ENCODE measurements at places on chromosomes 16 and 17.

- DNase-seq = no peak
Measured at GRCh38 chr17:48639136-48639535, 13.0 kb upstream of the HOXB9 start.

GRCh38 chr16:11131706-11132105 lies 124.3 kb downstream of the SOCS1 start:
- peak; percentile 36 for DNase-seq

DNA sequence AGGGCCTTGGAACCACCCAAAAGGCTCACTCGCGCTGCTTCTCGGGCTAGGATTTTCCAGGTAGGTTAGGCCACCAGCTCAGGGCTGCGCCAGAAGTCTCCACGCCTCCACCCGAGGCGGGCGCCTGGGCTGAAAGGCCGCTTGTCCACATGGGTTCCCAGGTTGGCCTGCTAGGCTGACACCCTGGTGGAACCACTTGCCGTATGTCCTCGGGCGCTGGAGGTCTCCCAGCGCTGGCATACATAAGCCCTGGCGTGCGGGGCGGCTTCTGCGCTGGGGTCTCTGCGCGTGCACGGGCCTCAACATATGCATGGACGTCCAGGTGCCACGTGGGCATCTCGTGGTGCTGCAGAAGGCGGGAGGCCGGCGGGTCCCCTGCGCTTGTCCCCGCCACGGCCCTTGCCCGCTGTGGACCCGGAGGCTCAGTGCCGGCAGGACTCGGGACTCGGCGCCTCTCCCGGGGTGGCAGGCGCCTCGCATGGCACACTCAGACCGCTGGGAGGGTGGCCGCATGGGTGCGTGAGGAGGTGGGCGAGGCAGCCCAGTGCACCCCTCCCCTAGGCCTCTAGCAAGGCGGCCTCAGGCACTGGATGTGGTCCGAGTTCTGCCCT lies 47.2 kb upstream of the ZNF629 start:
- DNase-seq = no peak

DNA sequence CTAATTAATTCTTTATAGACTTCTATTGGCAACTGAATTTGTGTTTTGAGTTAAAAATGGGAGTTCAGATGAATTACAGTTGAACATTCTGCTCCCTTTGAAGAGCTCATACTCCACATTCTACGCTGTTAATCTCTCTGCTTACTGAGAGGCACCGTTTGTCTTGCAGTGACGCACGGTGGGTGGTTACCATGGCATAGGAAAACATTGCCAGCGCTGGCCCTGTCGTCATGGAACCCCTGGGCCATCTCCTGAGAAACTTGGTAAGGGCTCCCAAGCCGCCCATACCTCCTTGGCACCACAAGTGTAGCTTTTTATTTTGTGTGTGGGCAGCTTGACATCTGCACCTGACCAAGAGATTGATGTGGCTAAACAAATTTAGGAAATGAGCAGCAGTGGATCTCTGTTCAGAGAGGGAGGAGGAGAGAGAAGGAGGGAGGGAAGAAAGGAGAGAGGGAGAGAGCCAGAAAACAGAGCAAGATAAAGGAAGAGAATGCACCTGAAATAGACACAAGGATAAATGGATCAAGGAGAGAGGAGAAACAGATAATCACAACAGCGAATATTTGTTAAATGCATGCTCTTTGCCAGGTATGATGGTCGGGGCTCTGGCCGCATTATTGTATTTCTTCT lies 398.5 kb downstream of the HAPSTR1 start:
- DNase-seq = no peak

GRCh38 chr17:71224824-71225575 lies 895.8 kb upstream of the SOX9 start:
- DNase-seq = peak; percentile 59

GRCh38 chr17:78669975-78670518 lies 92.9 kb upstream of the DNAH17 start:
- DNase-seq = no peak

GRCh38 chr17:11944587-11944986 lies 52.7 kb downstream of the ZNF18 start:
- no peak for DNase-seq

GRCh38 chr16:88061346-88062110 lies 110.3 kb downstream of the BANP start:
- DNase-seq = no peak

DNA sequence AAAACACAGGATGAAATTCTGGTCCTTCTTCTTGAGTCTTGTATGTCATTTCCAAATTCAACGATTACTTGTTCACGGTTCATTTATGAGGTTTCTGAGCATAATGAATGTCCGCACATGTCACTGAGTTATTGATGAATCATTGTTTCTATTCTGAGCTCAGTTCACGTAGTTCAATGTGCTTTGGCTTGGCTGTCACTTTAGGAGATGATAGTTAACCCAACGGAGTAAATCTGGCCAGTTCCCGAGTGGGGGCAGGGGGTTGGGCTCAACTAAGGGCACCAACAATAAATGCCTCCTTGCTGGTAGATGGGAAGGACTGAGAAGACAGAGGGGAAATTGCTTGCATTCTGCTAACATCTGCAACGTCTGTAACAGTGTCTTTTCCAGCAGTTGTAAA lies 239.4 kb upstream of the HSBP1 start:
- DNase-seq = no peak

GRCh38 chr17:35161281-35161761 lies 13.7 kb downstream of the UNC45B start:
- DNase-seq = no peak

GRCh38 chr17:75315541-75316243 lies 26.5 kb upstream of the SLC25A19 start:
- DNase-seq = no peak

- DNase-seq = no peak
Measured at GRCh38 chr16:89993377-89993776, 25.9 kb downstream of the DBNDD1 start.

- DNase-seq = no peak
Measured at GRCh38 chr16:86880316-86881117, 302.2 kb downstream of the FOXL1 start.

GRCh38 chr17:78121801-78122215 lies 6.7 kb downstream of the TMC6 start:
- no peak for DNase-seq

- no peak for DNase-seq
Measured at GRCh38 chr17:2710071-2710802, 1.3 kb downstream of the CLUH start.

- DNase-seq = no peak
Measured at GRCh38 chr16:89104930-89105571, 11.4 kb downstream of the ACSF3 start.

GRCh38 chr16:80932708-80933095 lies 74.0 kb downstream of the CMC2 start:
- peak; percentile 37 for DNase-seq

DNA sequence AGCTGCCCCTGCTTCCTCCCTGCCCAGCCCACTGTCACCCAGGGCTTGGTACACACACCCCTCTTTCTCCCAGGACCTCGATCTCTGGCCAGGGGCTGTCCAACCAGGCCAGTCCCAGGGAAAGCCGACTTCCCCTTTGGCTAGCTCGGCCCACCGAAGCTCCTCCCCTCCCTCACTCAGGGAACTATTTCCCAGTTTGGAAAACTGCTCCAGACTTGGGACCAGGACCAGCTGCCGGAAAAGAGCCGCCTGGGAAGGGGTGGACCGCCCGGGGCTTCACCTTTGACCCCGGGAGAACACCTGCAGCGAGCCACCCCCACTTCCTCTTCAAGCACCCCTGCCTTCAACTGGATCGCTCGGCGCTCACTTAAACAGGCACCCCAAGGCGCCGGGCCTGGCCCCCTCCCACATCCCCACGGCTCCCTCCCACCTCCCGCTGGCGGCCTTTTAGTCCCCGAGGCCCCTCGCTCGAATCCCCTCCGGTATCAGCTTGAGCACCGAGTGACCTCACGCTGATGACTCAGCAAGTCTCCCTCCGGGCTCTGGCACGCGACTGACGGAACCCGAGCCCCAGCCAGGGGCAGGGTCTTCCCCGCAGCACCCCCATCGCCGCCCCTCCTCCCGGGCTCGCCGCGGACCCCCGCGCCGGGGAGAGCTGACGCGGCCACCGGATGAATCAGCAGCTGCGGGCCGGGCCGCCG lies 934 bp downstream of the MAFG start:
- DNase-seq = peak; percentile 85

DNA sequence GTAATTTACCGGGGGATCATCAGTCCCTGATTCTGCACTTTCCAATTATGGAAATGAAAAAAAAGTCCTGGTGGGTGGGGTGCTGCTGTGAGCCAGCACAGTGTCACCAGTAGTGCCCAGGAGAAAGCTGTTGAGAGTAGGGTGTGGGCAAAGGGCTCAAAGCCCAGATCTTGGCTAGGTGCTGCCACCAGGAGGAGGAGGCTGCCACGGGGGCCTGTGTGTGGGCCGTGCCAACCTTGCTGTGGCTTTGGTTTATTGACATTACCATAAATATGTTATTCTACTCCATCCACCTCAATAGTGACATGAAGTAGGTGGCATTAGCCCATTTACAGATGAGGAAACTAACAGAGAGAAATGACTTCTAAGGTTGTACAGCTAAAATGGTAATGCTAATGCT lies 6.7 kb upstream of the PRPSAP2 start:
- DNase-seq = no peak

DNA sequence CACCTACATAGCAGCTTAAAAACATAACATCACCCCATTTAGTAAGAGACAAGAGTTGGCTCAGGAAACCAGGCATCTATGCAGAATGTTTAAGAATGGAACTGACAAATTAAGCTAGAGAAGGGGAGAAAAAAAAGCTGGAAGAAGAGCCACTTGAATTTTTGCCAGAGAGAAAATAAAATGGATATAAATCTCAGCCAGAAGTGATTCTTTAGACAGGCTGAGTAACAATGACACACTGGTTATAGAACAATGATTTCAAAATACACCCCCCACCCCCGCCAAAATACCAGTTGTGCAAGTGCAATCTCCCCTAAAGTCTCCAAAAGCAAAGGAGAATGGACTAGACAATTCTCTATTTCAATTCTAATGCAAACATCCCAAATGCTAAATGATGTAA lies 22.4 kb downstream of the LSM12 start:
- DNase-seq = no peak

DNA sequence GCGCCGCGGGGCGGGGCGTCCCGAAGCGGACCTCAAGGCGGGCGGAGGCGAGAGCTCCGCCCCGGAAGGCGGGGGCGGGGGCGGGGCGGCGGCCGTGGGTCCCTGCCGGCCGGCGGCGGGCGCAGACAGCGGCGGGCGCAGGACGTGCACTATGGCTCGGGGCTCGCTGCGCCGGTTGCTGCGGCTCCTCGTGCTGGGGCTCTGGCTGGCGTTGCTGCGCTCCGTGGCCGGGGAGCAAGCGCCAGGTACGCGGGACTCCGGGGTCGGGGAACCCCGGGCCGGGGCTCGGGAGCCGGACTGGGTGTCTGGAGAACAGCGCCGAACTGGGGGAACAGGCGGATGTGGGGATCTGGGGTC lies at the start of gene TNFRSF12A:
TNFRSF12A (plus strand) TSS at position 122 of the 357 bp plus-strand sequence; CDS start at position 152, 30 bp downstream.
- DNase-seq = peak; percentile 95

DNA sequence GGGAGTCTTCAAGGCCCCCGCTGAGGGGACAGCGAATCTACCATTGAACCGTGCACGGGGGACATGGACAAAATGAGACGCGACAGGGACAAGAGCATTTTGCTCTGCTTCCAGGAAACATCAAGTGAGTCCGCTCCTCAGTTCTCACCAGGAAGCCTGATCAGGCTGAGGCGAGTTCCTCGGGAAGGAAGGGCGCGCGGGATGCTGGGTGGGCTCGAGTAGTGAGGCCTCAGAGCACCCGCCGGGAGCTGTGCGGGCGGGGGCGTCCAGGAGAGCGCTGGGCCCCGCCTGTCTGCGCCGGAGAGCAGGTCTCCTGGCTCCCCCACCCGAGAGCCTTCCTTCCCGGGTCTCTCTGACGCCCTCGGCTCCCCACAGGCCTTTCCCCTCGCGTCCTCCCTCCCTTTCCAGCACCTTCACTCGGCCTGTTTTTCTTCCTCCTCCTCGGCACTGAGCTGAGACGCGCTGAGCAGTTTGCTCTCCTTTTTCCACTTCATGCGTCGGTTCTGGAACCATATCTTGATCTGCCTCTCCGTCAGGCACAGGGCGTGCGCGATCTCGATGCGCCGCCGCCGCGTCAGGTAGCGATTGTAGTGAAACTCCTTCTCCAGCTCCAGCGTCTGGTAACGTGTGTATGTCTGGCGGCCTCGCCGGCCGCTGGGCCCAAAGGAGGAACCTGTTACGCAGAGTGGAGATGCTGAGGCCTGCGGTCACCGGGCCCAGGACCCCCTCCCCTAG lies 2.6 kb upstream of the HOXB5 start:
- DNase-seq = no peak

DNA sequence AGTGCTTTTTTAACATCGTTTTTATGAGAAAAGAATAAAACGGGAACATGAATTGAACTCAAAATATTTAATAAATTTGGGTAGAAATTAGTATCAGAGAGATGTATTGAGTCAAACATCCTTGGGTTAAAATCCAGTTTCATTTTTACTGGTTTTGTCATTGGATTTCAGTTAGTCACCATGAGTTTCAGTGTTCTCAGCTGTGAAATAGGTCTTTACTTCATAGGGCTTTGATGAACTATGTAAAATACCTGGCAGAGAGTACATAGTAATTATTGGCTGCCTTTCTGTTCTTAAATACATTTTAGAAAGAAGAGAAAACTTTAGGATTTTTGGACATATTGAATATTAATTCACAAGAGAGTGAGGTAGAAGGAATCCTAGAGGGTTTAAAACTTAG lies 105.8 kb downstream of the TANC2 start:
- DNase-seq = no peak

- no peak for DNase-seq
Measured at GRCh38 chr17:2008332-2009126, 16.6 kb downstream of the RTN4RL1 start.

DNA sequence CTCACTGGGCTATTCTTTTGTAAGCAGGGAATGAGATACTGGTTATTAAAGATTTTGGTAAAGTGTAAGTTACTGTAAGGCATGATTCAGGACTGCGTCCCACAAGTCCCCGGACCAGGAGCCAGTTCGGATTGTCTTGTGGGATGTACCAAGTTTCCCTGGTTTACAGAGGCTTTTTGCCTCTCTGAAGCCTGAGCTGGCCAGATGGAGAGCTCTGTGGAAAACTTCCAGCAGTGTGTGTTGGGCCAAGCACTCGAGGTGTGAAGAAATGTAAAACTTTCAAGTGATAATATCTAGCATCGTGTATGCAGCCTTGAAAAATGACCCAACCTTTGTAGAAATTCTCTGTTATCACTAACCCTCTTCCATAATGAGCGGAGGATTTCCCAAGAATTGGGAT lies 2.4 kb downstream of the EPN2 start:
- no peak for DNase-seq

DNA sequence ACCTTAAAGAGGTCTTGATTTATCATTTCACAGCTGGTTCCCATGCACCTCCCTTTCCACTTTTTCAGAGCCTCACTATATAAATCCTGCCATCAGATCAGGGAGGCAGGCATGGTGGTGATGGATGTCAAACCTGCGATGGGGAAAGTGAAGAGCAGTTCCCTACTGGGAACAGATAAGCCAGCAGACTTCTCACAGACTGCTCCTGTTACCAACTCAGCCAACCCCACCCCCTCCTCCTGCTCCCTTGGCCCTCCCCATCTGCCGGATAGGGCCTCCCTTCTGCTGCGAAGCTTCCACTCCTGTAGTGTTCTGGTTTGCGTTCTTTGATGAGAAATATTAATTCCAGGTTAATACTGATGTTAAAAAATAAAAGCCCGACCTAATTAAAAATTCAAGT lies 232.1 kb downstream of the STX8 start:
- DNase-seq = peak; percentile 24
